ENCODE measurements at places on chromosomes 1 and 21.

DNA sequence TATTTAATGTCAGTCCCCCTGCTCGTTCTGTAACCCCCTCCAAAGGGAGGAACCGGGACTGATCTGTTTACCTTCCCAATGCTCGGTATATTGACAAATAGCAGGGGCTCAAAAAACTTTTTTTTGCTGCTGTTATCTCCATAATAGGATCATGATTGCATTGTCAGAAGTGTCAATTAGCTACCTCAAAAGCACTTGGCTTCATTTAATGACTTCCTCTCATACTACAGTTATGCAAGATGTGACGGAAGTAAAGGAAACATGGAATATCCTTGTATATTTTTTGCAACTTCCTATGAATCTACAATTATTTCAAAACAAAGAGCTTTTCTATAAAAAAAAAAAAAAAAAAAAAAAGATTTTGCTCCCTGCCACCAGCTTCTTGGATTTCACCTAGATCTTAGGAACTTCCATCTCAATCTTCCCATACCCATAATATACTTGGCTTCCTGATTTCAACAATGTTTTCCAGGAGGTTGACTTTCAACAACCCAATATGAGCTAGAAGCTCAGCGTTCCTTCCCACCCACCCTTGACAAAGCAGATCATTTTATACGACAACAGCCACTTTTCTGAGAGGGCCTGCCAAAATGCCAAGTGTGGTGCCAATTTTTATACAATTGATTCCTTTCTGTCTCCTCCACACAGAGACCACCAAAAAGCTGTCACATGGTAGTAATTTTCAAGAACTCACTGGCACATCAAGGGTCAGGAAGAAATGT lies 71.7 kb downstream of the SETD4 start:
- no peak for DNase-seq

DNA sequence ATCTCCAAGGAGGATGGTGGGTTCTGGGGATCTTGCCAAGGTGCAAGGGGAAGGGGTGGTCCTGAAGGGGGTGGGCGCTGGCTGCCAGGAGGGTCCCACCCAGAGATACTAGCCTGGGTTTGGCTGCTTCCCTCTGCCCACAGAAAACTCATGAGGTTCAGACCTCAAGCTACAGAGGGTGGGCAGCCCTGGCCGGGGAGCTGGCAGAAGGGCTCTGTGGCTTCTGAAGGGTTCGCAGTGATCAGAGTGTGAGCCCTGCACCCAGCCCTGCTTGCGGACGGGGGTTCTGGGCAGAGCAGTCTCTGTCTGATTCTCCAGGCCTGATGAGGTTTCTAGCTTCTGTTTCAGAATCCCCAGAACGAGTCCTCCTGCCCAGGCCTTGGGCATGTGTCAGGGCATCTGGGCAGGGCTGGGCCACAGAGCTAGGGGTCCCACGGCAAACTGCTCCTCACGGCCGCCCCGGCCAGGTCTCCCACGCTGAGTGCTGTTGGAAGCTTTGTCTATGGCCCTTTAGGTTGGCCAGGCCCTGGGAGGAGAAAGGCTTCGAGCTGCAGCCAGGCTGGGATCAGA lies 635 bp upstream of the MMEL1 start:
- DNase-seq: no peak

- peak; percentile 33 for DNase-seq
Measured at GRCh38 chr1:88877382-88877825, 14.0 kb downstream of the GTF2B start.

- DNase-seq: no peak
Measured at GRCh38 chr1:16158025-16158424, 2.2 kb upstream of the EPHA2 start.

DNA sequence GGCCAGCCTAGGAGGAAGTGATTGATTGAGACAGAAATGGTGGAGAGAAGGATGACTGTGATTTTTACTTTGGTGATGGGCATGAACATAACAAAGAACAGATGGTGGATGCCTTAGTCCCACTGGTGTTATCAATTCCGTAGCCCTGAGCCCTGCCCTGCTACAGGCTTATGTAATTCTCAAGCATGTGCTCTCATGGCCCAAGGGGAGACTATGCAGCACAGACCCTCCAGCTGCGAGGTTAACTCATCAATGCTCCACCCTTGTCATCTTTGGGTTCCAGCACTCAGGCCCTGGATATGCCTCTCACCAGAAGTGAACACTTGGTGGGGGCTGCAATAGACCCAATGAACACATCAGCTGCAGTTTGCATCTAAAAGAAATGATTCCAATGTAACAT lies 62.7 kb upstream of the LRRC8D start:
- no peak for DNase-seq

DNA sequence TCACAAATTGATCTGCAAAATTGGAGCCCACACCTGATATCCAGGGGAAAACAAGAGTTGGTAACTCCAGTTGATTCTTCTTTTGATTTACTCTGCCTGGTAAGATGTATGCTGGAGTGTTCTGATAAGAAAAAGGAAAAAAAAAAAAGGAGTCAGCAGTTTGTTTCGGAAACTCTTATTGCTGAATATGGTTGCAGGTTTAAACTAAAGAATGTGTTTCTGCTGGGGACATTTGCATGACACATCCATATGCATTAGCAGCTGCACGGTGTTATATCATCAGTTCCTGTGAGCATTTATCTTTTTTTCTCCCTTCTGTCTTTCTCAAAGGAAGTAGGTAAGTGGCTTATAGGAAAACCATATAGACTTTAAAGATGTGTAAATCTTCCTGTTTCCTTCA lies 418.5 kb upstream of the ESRRG start:
- no peak for DNase-seq

DNA sequence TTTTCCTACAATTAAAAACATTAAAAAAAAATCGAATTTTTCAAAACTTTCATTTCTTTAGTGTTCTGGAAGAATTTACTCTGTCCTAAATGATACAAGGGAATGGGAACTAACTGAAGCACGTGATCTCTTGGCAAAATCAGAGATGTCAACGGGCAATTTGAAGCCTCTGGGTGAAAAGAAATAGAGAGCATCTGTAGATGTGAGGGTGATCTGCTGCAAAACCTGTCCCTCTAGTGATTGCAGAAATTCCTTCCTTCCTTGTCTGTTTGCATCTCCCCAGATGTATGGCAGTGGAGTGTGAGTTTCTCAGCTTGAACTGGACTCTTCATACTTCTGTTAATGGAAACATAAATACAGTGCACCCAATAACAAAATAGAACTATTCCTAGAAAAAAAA lies 100.5 kb upstream of the S1PR1 start:
- no peak for DNase-seq

GRCh38 chr1:219090607-219091006 lies 83.1 kb upstream of the LYPLAL1 start:
- DNase-seq: no peak

DNA sequence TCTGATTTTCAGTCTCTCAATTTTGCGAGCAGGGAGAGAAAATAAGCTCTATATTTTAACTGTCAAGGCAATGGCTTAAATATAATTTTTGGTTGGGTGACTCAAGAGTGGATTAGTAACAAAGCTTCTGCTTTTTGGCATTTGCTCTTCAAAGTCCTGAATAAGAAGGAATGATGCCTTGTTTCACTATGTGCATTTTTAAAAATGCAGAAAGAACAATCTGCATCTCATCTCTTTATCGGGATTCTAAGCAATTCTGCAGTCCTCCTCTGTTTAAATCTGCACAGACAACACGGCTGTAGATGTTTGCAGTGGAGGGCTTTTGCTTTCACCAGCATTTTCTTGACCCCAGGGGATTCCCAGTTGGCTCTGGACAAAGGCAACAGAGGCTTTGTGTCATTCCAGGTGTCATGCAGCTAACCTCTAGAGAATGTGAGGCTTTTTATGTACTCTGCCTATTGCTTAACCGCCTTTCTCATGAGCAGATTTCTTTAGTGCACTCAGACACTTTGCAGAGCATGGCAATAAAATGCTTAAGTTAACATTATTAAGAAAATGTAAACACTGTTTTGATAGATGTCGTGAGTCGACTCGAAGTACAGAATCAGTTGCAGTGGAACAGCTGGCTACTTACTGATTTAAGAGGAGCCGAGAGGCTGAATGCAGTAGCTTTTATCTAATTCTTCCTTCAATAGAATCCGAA lies 783.2 kb upstream of the NEGR1 start:
- DNase-seq: no peak

- DNase-seq: no peak
Measured at GRCh38 chr1:236501093-236501492, 22.7 kb upstream of the LGALS8 start.

GRCh38 chr1:115781851-115782250 lies 13.3 kb upstream of the CASQ2 start:
- DNase-seq: no peak

DNA sequence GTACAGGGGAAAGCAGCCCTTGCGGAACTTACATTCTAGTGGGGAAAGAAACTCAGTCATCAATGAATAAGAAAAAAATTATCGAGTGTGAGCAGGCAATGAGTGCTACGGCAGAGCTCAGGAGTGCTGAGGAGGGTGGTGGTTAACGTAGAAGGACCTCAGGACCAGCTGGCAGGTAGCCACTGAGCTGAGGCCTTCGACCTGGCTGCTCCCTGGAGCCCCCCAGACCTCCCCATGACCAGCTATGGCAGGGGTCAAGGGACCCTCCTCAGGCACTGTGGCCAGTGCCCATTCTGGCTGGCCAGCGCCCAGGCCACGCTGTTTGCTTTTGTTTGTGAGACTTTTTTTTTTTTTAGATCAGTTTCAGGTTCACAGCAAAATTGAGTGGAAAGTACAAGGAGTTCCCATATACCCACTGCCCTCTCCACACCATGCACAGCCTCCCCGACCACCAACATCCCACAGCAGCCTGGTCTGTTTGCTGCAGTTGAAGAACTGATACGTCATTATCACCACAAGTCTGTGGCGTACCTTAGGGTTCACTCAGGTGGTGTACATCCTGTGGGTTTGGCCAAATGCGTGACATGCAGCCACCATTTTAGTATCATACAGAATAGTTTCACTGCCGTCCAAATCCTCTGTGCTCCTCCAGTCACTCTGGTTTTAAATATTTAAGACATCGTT lies 11.8 kb upstream of the TTC22 start:
- DNase-seq: no peak

DNA sequence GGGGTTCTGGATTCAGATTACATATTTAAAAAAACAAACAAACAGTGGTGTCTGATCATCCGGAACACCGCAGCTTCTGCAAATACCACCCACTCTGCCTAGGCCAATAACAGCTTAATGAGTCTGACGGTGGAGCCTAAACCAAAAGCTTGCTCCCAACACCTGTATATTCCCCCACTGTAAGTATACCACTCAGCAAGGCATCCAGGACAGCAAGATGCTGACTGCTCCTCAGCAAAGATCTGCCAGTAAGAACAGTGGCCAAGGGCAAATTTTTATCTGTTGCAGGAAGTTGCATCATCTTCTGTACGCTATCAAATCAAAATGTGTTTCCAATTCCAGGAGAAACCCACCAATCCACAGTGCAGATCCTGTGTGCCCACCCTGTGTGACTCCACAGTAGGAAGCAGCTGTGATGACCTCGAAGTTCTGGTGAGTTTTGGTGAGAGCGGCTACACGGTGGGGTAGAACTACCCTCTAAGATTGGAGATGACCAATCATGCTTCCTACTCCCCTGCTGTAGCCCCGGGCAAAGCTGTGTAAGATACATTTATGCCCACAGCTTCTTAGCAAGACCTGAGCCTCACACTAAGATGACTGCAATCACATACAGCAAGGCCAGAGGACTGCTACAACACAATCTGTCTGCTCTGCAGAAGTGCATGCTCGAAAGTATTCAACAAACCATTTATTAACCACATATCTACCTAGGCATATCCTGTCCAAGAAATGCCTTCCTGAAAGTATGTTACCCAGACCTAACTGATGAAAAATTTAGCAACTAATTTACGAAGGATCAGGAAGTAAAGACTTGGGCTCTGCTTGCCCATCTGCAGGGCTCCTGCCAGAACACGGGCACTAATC lies 30.5 kb downstream of the SIPA1L2 start:
- no peak for DNase-seq

- peak; percentile 88 for DNase-seq
Measured at GRCh38 chr1:218467101-218468072, 122.3 kb downstream of the TGFB2 start.

DNA sequence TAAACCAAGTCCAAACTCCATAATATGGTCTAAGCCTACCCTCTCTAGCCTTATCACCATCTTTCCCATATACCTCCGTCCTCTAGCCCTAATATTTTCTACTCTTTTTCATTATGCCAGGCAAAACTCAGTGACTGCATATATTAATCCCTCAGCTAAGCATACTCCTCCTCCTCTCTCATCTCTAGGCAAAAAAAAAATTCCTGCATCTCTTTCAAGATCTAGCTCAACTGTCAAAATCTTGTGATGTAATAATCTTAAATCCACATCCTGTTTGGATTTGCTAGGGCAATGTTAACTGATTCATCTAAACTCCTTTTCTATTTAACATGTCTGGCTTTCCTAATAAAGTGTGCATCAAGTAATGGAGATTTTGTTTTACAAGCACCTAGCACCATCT lies 20.4 kb downstream of the PRPF38A start:
- no peak for DNase-seq

- DNase-seq: no peak
Measured at GRCh38 chr1:226668173-226668560, 70.9 kb downstream of the ITPKB start.

DNA sequence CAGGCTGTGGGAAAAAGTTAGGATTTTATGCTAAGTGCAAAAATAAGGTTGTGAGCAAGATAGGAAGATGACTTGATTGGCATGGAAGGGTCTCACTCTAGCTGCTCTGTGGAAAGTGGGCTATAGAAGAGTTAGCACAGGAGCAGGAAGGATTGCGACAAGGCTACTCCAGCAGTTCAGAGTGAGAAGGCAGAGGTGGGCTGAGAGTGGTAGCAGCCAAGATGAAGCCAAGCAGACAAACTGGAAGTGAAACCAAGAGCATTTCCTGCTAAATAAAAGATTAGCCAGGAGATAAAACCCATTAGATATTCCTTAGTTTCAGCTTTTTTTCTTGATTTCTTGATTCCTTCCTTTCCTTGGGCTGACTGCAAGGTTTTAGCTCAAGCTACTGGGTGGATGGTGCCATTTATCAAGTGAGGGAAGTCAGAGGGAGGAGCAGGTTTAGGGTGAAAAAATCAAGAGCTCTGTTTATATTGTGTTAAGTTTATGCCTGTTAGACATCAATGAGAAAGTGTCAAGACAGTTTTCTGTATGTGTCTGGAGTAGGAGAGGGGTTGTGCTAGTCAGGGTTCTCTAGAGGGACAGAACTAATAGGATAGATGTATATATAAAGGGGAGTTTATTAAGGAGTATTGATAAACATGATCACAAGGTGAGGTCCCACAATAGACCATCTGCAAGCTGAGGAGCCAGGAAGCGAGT lies 33.1 kb upstream of the ZNF644 start:
- DNase-seq: no peak

DNA sequence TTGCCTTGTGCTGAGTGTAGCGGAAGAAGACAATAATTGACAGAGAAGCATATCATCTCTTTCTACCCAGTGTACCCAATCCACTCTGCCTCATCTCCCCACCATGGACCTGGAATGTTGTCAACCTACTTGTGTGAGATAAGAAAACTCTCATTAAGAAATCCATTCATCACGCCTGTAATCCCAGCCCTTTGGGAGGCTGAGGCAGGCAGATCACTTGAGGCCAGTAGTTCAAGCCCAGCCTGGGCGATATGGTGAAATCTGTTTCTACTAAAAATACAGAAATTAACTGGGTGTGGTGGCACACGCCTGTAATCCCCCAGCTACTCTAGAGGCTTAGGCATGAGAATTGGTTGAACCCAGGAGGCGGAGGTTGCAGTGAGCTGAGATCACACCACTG lies 209.6 kb downstream of the PBX1 start:
- DNase-seq: no peak
